Left colon (tissue), 2 donors: ENCODE measurements at places on chromosomes 16 and 17. TPM values are rescaled to one million over a fixed set of nuclear protein-coding genes. Genes with fewer than 3 reads are reported as not detected.

GRCh38 chr16:69822174-69822935, 60.2 kb downstream of the WWP2 start:
- no peak for DNase-seq

DNA sequence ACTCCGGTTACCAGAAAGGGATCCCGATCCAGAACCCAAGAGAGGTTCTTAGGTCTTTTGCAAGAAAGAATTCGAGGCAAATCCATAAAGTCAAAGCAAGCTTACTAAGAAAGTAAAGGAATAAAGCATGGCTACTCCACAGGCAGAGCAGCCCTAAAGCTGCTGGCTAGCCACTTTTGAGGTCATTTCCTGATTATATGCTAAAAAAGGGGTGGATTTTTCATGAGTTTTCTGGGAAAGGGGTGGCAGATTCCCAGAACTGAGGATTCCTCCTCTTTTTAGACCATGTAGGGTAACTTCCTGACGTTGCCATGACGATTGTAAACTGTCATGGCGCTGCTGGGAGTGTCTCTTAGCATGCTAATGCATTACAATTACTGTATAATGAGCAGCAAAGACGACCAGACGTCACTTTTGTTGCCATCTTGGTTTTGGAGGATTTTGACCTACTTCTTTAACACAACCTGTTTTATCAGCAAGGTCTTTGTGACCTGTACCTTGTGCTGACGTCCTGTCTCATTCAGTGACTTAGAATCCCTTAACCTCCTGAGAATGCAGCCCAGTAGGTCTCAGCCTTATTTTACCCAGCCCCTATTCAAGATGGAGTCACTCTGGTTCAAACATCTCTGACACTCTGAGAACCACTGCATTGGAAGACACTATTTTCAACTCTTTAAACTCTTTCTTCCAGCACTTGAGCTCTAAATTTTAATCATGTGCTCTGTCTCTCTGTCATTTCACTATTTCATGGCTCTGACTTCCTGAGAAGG, 203.6 kb upstream of the CACNG3 start:
- DNase-seq, result no peak

DNA sequence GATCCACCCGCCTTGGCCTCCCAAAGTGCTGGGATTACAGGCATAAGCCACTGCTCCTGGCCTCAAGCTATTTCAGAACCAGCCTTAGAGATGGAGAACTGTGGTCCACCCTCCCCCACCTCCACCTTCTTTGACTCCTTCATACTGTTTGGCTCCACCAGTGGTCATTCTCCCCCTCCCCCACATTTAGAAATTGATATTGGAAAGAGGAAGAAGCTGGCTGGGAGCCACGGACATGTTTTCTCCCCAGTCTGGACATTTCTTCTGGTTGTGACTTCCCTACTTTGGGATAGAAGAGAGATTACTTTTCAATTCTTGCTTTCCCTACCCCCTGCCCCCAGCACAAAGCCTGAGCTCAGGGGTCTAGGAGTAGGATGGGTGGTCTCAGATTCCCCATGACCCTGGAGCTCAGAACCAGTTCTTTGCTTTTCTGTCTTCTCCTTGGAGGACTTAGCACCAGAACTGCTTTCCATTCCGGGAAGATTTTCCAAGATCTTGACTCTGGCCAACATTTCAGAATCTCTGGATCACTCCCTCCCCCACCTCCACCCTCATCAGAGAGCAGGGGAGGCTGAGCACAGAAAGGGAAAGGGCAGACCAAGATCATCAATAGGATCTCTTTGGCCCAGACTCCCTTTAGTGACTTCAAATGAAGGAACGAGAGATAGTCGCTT, 16.3 kb downstream of the CAVIN1 start:
- no peak for DNase-seq

DNA sequence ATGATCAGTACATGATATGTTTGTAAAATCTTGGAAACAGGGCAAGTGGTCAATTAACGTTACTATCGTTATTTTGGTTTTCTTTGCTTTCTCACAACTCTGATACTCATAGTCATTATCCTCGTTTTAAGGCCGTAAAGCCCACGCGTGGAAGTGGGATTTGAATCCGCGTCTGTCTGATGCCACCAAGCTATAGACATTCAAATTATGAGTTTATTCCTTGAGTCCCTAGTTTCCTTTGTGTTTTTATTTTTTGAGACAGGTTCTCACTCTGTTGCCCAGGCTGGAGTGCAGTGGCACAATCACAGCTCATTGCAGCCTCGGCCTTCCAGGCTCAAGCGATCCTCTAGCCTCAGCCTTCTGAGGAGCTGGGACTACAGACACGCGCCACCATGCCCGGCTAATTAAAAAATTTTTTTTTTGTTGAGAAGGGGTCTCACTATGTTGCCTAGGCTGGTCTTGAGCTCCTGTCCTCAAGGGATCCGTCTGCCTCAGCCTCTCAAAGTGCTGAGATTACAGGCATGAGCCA, 1.0 kb downstream of the DCTN5 start:
- DNase-seq, result no peak

DNA sequence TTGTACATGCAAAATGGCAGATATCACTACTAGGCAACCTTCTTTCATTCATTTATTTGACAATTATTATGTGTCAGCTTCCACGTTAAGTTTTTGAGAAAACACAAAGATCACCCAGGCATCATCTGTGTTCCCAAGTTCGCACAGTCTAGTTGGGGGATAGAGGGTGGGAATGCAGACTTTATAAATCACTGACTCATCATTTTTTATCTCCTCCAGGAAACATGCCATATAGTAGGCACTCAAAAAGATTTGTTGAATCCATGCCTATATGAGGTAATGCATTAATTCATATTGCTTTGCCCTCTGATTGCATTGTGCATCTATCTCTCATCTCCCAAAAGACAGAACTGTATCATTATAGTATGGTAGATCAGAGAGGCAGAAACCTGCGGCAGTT, 196.8 kb upstream of the TOX3 start:
- DNase-seq, result no peak

GRCh38 chr16:72298961-72299360, 127.0 kb upstream of the PMFBP1 start:
- DNase-seq, result no peak

GRCh38 chr17:46166692-46167249, 26.5 kb downstream of the KANSL1 start:
- DNase-seq, result no peak

- DNase-seq, result no peak
Observed at GRCh38 chr16:68086860-68087268, 1.7 kb downstream of the NFATC3 start.

DNA sequence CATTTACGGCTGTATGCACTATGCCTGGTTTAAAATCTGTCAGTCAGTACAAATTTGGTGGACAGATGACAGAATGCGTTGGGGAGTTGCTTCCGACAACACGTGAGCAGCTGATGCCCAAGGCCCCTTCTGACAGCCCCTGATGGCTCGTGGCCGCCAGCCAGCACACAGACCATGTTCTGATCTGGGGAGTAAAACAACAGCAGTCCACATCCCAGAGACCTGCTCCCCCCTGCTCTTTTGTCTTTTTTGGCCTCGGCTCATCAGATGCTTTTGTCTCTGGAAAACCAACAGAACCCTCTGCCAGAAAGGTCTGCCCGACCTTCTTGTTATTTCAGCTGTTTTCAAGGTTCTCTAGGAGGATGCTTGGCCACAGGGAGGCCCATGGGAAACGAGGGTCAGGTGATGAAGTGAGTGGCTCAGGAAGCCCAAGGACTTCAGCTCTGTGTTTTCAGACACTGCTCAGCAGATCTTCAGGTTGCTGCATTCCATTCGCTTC, 10.8 kb downstream of the ARSG start:
- no peak for DNase-seq

GRCh38 chr17:66730461-66730923, 104.4 kb upstream of the CACNG5 start:
- no peak for DNase-seq

- no peak for DNase-seq
Observed at GRCh38 chr16:68046106-68046505, 23.0 kb downstream of the DUS2 start.

- peak; percentile 62 for DNase-seq
Observed at GRCh38 chr16:30741461-30741914, 6.7 kb upstream of the PHKG2 start.

DNA sequence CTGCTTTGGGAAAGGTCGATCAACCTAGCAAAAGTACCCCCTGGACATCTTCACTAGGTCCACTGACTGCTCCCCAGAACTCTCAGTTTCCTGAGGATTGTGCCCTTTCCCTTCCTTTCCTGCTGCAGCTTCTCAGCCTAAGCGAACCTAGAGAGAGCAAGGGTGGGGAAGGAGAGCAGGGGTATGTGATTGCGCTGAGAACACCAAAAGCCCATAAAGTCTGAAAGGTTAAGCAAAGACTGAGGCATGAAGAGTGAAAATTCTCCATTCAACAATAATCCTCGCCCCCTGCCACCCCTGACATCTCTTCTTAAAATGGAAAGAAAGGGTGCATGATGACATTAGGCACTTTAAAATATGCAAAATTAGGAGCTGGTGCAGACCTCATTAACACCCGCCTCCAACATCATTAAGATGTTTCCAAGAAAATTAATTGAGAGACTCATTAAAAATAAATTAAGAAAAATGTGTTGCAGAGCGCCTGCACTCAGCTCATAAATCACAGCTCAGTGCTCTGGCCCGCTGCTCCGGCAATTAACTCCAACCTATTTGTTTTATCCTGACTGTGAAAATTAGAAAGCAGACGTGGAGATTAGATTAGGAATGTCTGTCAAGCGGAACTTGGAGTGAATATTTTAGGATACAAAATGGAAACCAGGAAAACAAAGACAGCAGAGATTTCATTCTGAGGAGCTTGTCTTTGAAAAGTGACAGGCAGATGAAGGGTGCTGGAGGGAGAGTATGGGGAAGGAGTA, 49.1 kb upstream of the PMFBP1 start:
- DNase-seq, result no peak

- DNase-seq, result no peak
Observed at GRCh38 chr16:12753203-12754023, 50.3 kb downstream of the CPPED1 start.

- no peak for DNase-seq
Observed at GRCh38 chr17:65583921-65584603, 22.6 kb upstream of the AXIN2 start.

DNA sequence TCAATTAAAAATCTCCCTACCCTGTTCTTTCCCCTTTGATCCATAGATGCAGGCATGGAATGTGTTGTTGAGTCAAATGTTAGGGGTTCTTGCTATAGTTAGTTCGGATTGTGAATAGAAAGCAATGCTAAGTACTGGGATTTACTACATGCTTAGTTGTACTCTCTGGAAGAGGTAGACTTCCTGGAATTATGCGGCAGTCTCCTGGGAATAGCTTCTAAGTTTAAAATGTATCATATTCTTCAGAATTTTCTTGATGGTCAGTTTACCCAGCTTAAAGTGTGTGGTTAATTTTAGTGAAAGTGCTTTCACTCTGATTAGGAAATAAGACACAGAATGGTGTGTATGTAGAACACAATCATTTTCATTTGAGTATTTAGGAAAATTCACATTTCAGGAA, 3.5 kb downstream of the CLTC start:
- DNase-seq, result no peak

DNA sequence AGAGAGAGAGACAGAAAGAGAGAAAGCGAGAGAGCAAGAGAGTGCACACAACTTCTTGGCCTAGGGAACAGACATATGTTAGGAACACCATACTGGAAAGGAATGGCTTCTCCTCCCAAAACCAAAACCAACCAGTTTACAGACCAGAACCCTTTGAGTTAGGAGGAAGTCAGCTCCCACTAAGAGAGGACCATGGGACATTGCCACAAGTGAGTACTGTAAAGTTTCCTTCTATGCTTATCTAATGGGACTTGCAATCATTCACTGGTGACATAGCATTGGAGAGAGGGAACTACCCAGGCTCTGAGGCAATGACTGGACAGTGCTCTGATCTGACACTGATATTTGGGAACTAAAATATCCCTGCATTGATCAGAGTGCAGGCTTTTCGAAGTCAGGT, 32.4 kb downstream of the TBC1D3B start:
- no peak for DNase-seq

DNA sequence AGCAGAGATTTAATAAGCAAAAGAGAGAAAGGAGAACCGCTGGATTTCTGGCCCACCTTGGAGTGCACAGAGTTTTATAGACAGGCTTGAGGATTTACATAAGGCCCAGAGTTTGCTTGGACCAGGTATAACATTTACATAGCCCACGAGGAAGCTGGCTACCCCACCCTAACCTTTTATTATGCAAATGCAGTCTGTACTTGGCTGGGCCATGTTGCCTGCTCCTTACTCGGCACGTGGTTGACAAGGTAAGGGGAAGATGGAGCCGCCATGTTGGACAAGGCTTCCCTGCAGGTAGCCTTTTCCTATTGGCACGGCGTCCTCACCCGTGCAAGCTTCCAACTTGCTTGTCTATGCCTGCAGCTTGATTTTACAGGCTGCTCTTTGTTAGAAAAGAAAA, 35.2 kb upstream of the HS3ST3A1 start:
- DNase-seq, result no peak

GRCh38 chr16:4241928-4242283, at the start of gene SRL:
Gene SRL (minus strand): TSS chr16:4242080. CDS start chr16:4242067, 13 bp downstream.
- no peak for DNase-seq

- no peak for DNase-seq
Observed at GRCh38 chr17:66255527-66255971, 26.3 kb upstream of the APOH start.

DNA sequence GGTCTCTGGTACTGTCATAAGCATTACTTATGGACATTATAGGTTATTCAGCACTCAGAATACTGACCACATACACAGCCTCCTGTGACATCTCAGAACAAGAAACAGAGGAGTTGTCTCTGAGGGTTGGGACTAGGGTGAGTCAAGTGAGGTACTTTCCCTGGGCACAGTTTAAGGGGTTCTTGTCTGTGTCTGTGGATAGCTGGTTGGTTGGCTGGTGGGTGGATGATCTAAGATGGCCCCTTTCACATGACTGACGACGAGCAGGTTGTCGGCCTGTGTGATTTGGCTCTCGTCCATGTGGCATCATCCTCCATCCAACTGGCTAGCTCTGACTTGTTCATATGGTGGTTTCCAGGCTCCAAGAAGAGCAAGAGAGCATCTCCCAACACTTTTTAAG, 163.9 kb downstream of the PRKCB start:
- no peak for DNase-seq

Gene PLLP
- 18.1 TPM for total RNA-seq

Gene PLEKHH3
- total RNA-seq, result 16.6 TPM

Gene SPATA20
- total RNA-seq, result 61.1 TPM

Gene CAVIN1
- total RNA-seq, result 21.9 TPM

Gene SLC13A2
- 24.4 TPM for total RNA-seq

Gene CPPED1
- 24.0 TPM for total RNA-seq

Gene KCTD5
- 49.3 TPM for total RNA-seq

Gene CACNG1
- total RNA-seq, result not detected

Gene SDR42E1
- 14.4 TPM for total RNA-seq
